ENCODE measurements at places on chromosomes 4 and X. TPM values are rescaled to one million over a fixed set of nuclear protein-coding genes. Genes with fewer than 3 reads are reported as not detected.

The SRPX2 gene
- 36.9 TPM for total RNA-seq

The RASGEF1B gene
- total RNA-seq: 5.8 TPM

- DNase-seq: no peak
These were observed 59.5 kb downstream of the PGRMC2 start for GRCh38 chr4:128227991-128228571.

DNA sequence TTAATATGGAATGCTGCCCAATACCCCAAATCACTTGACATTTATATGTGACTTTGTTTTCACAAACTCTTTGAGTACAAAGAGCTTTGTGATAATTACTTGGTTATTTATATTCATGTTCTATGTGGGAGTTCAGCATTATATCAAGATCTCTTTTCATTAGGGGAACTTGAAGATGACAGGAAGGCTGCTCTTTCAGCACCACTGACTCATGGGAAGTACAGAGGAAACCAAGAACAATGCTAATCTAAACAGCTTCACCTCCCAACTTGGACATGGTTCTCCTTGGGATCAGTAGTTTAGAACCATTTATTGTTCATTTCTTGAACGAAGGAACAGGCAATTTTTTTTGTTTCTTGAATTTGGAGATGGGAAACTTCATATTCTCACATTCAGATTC is 184.0 kb upstream of the AFF2 start:
- no peak for DNase-seq

DNA sequence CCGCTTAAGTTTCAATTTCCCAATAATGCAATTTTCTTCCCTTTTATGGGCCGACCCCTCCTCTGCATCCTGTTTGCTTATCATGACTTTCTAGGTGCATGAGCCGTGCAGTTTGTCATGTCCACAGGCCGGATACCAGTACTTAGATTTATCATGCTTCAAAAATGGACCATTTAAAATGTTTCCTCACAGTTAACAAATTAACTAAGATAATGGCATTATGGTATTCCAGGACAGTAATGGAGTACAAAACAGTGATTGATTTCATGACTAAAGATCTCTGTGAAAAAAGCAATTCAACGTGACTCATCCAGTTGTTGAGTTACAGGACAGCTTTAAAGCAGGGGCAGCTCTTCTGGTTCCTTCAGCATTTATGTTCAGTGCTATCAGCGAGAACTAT is 23.0 kb downstream of the SNX25 start:
- DNase-seq: peak; percentile 44

- DNase-seq: peak; percentile 50
These were observed 37.0 kb upstream of the CD99L2 start for GRCh38 chrX:150935467-150935866.

DNA sequence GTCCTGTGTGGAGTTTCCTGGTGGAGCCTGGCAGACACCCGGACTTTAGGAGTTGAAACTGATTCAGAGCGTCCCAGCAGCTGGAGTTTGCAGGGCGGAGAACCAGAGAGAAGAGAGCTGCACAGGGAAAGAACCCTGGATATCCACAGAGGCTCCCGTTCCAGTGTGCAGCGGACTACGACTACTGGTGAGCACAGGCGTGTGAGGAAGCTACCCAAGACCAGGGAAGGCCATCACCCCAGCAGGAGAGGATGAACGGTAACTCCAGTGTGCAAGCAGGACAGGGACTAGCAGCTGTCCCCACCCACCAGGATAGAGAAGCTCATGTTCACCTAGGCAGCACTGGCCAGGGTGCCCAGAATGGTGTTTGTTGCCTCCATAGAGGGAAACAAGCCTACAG is 2.3 kb downstream of the LAGE3 start:
- peak; percentile 82 for DNase-seq

DNA sequence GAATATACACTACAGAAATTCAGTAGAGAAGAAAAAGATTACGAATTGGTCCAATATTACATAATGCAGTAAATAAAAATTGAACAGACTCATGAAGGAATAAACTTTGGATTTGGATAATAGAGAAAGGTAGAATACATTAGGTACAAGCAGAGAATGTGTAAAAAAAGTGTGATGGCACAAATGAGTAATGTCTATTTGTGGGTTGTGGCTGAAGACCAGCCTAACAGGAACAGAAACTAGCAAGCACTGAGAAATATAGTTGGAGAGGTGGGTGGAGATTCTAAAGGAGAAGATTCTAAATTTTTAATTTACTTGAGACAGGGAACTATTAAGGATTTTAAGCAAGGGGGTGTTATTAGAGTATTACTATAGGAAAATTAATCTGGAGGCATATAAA is 15.2 kb upstream of the CLOCK start:
- no peak for DNase-seq

DNA sequence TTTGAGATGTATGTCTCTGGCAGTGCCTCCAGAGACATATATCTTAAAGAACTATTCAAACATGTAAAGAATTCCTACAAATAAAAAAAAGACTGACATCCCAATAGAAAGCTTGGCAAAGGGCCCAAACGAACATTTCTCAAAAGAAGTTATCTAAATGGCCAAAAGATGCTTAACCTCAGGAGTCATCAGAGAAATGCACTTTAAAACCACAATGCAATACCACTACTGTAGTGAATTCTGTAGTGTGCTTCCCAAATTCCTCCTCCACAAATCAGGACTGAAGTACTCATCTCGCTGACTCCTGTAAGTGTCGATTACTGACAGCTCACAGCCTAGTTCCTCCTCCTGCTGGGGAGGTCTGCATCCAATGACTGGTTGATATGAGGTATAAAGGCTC is 129.0 kb upstream of the MAMLD1 start:
- no peak for DNase-seq

DNA sequence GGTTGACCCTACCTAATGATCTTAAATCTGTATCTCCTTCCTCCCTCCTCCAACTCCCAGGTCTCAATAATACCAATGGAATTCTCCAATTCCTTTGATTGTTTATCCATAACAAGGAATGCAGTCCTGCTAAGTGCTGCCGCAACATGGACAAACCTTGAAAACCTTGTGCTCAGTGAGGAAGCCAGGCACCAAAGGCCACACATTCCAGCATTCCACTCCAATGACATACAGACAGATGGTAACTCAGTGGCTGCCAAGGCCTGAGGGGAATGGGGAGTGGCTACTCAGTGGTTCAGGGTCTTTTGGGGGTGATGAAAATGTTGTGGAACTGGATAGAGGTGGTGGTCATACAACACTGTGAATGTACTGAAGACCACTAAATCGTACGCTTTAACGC is 10.4 kb downstream of the HAUS7 start:
- DNase-seq: peak; percentile 94

- DNase-seq: no peak
These were observed 15.4 kb upstream of the ANTXR2 start for GRCh38 chr4:80088471-80088870.

DNA sequence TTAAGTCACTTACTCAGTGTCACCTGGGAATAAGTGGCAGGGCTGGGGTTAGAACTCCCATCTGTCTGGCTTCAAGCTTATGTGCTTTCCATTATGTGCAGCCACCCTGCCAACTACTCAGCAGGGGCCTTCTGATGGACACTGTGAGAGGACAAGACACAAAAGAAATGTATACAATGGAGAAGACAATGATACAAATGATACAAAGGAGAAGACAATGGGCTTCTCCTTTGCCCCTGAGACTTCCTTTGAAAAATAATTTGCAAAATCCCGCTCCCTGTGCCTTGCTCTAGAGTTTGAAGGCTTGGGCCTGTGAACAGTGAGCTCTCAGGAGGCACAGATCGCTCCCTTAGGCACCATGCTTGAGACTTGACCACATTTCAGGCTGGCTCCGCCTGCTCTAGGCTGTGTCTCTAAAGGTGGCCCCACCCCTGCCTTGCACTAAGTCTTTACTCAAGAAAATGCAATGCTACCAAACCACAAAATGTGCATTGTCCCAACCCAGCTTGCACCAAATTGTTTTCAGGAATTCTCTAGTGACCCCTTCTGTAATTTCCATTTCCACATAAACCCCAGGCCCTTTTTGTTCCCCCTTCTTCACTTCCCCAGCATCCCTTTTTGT is 27.1 kb upstream of the STX18 start:
- no peak for DNase-seq

DNA sequence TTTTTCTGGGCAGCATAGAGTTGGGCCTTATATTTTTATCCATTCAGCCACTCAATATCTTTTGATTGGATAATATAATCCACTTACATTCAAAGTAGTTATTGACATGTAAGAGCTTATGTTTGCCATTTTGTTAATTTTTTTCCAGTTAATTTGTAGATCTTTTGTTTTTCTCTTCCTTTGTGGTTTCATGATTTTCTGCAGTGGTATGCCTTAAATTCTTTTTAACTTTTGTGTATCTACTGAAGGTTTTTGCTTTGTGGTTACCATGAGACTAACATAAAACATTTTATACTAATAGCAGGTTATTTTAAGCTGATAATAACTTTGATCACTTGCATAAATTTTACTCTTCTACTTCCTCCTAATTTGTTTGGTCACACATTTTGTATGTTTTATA is 140.8 kb upstream of the GATB start:
- no peak for DNase-seq

- DNase-seq: peak; percentile 32
These were observed 66.0 kb upstream of the UNC5C start for GRCh38 chr4:95614684-95615205.

GRCh38 chr4:84814094-84814750 is 152.3 kb downstream of the WDFY3 start:
- peak; percentile 50 for DNase-seq

The ARMCX2 gene
- 89.6 TPM for total RNA-seq

- no peak for DNase-seq
These were observed 14.1 kb upstream of the PPARGC1A start for GRCh38 chr4:23903859-23904438.

- DNase-seq: no peak
These were observed 7.6 kb downstream of the CYBB start for GRCh38 chrX:37787423-37787869.

GRCh38 chr4:55949482-55949802 is 697 bp downstream of the CEP135 start:
- DNase-seq: no peak

DNA sequence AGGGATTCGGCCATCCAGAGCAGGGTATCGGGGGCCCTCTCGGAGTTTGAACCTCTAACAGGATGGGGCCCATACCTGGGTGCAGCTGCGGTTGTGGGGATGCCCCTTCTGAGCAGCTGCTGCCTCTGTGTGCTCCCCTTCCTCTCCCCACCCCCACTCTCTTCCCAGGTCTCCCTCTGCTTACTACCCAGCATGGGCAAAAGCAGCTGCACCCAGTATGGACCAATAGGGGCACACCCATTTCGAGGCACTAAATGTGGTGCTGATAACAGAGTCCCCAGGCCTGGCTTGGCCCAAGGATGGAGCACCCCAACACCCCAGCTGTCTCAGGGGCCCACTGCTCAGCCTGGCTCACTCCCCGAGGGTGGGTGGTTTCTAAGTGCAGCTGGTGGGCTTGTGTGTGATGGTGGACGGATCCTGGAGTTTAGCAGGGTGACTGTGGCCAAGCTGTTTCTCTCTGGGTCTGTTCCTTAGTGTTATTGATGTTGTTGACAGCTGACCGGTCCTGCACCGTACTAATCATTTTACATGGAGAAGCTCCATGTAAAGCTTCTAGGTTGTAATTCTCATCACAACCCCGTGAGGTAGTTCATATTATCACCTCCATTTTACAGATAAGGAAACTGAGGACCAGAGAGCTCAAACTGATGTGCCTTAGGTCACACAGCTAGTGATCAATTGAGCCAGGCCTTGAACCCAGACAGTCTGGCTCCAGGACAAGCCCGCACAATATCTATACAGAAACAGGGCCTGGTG is 13.1 kb upstream of the KIAA0232 start:
- DNase-seq: peak; percentile 53

- DNase-seq: peak; percentile 36
These were observed 29.0 kb downstream of the DDX60L start for GRCh38 chr4:168451331-168451730.

GRCh38 chr4:13615161-13615560 is 12.4 kb downstream of the BOD1L1 start:
- DNase-seq: no peak

DNA sequence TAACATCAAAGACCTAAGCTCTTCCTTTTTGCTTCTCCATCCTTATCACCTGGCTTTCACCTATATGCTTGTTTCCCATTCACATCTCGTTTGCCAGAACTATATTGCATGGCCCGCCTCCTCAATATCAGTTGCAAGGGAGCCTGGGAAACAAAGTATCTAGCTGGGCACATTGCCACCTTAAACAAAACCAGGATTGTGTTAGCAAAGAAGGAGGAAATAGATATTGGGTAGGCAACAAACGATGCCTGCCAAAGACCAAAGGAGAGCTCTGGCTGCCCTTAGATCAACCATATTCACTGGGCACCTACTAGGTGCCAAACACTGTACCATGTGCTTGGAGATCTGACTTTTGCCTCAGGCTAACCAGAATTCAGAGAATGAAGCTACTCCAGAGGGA is 107.5 kb downstream of the GRIA3 start:
- DNase-seq: no peak

The GK gene
- 5.8 TPM for total RNA-seq

DNA sequence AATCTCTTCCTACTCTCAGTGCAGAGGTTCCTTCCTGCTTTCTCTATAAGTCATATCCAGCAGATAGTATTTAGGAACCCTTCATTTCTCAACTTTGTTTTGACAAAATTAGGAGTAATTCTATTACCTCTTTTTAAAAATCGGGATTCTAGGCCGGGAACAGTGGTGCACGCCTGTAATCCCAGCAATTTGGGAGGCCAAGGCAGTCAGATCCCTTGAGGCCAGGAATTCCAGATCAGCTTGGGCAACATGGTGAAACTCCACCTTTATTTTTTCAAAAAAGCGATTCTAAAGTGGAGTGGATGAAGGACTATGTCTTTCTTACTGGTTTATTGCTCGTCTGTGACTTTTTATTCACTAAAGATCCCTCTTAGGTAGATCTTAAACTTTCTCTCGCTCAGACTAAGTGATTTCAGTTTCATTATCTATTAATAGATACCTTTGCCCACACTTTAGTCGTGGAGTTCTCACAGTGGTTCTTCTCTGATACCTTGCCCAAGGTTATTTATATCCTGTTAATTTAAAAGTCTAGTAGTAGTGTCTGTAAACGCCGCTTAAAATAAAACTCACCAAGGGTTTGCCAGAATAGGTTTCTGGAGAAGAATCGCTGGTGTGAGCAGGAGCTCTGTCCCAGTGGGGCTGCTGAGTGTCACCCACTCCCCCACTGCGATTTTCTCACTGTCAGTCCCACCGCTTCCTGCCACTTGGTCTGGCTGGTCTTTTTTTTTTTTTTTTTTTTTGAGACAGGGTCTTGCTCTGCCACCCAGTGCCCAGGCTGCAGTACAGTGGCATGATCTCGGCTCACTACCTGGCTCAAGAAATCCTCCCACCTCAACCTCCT is 27.0 kb upstream of the TMEM131L start:
- DNase-seq: peak; percentile 9

- DNase-seq: peak; percentile 38
These were observed 1.9 kb downstream of the UBE2D3 start for GRCh38 chr4:102825261-102826091.

The HEPH gene
- total RNA-seq: 64.5 TPM

DNA sequence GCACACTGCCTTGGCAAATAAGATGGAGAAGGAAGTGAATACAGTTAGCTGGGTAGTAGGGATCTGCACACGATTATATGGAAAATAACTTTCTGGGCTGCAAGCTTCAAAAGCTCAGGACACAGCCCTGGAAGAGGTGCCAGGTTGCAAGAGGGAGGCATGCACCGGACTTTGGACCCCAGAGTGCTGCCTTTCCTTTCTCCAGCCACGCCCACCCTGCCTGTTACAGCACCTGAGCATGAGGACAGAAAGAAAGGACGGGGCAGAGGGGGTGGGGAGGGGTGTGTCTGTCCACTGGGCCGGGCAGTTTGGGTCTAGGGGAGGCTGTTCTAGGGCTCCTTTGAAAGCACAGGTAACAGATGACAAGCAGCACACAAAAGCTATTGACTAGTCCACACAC is 152.8 kb downstream of the ENPP6 start:
- DNase-seq: no peak

The TLR2 gene
- 0.36 TPM for total RNA-seq

The NELFA gene
- total RNA-seq: 19.2 TPM

All from osteoblast (primary cell).